ENCODE measurements at places on chromosomes 4 and X. TPM values are rescaled to one million over a fixed set of nuclear protein-coding genes. Genes with fewer than 3 reads are reported as not detected.

Gene PHKA1
- total RNA-seq = 1.9 TPM

Gene USP17L26
- not detected for total RNA-seq

Gene AREG
- not detected for total RNA-seq

Gene ITGB1BP2
- 0.92 TPM for total RNA-seq

Gene TMEM164
- total RNA-seq = 1.3 TPM

Gene SOWAHB
- 14.5 TPM for total RNA-seq

DNA sequence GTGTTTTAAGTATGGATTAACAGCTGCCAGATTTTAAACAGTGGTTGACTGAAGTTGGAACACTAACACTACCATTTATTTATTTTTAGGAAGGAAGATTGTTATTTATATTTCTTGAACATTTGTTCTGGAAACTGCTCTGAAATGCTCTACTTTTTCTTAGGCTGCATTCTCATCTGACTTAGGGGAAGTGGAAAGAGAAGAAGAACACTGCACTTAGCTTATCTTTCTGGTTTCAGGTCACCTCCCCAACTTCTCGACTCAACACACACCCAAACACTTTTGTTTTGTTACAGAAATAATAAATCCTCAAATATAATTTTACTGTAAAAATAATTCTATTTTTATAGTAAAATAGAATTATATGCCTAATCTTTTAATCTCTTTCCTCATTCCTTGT is 18.6 kb downstream of the BLTP1 start:
- DNase-seq = no peak
- no peaks in the 10 kb centered on the region for H3K36me3 ChIP-seq
- H3K27me3 ChIP-seq = no peaks in the 10 kb centered on the region
- no peaks in the 10 kb centered on the region for H3K4me1 ChIP-seq
- H3K27ac ChIP-seq = no peak overlapping the region
- no peak overlapping the region for H3K4me3 ChIP-seq

GRCh38 chr4:101288365-101289145 is 58.8 kb downstream of the PPP3CA start:
- H3K4me3 ChIP-seq = no peak overlapping the region
- no peak overlapping the region for H3K27ac ChIP-seq
- H3K36me3 ChIP-seq = no peaks in the 10 kb centered on the region

DNA sequence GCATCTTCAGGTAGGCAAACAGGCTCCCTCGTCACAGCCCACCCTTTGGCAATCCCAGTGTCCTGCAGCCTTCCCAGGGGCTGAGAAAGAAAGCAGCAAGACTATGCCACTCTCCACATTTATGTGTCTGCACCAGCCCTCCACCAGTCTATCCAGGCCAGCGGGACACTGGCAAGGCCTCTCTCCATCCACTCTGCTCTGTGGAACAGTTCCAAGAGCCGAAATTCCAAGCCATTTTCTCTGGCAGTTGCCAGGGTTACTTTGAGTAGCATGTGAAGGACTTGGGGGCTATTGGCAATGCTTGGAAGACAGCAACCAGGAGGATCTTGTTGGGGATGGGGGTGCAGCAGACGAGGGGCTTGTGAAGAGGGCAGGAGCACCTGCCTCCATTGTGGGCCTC is 52.1 kb downstream of the TSC22D3 start:
- H3K27me3 ChIP-seq = no peaks in the 10 kb centered on the region
- no peak overlapping the region for H3K4me3 ChIP-seq
- H3K4me1 ChIP-seq = no peaks in the 10 kb centered on the region
- H3K36me3 ChIP-seq = no peaks in the 10 kb centered on the region

- no peak overlapping the region for H3K27ac ChIP-seq
- DNase-seq = no peak
Measured at GRCh38 chr4:169707958-169708643, 49.6 kb downstream of the HPF1 start.
